Gastroesophageal sphincter (tissue), 4 donors: ENCODE measurements at places on chromosomes 11 and 22.

DNA sequence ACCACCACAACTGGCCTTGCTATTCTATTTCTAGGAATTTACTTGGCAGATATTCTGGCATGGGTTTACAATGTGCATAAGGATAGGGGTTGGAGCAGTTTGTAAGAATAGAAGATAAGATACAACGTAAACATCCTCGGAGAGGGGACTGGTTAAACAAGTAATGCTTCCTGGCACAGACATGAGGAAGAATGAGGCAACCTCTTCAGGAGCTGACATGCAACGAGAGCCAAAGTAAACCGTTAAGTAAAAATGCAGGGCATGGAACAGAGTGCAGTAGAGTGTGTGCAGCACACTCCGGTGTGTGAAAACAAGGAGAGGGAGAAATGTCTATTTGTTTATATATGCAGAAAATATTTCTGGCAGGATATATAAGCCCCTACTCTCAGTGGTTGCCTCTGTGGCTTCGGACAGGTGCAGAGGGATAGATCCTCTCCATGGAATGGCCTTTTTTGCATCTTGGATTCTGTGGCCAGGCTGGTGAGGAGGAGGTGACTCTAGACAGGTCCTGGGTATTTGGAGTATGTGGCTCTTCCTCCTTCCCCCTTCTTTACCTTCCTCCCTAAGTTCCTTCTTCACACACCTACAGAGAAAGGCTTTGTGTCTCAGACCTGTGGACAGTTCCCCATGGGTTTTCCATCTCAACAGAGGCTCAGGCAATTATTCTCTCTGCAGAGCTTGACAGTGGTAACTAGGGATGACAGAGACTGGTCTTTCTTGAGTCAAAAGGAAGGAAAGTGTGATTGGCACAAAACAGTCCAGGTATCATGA lies 2.5 kb downstream of the RAB36 start:
- no peaks in the 10 kb centered on the region for H3K27me3 ChIP-seq
- peak; percentile 21 for ATAC-seq
- no peak overlapping the region for H3K4me3 ChIP-seq
- no peak overlapping the region for H3K27ac ChIP-seq
- no peaks in the 10 kb centered on the region for H3K4me1 ChIP-seq
- H3K36me3 ChIP-seq: peaks cover 37% of the 10 kb centered on the region

GRCh38 chr11:132691848-132692550 lies 840.3 kb downstream of the OPCML start:
- H3K27ac ChIP-seq: no peak overlapping the region
- H3K27me3 ChIP-seq: no peaks in the 10 kb centered on the region
- H3K4me3 ChIP-seq: no peak overlapping the region
- no peaks in the 10 kb centered on the region for H3K4me1 ChIP-seq
- H3K36me3 ChIP-seq: no peaks in the 10 kb centered on the region

GRCh38 chr11:129286813-129287212 lies 88.8 kb upstream of the BARX2 start:
- H3K27ac ChIP-seq: no peak overlapping the region
- H3K4me1 ChIP-seq: no peaks in the 10 kb centered on the region
- peaks cover 33% of the 10 kb centered on the region for H3K27me3 ChIP-seq
- no peak for ATAC-seq
- H3K4me3 ChIP-seq: no peak overlapping the region
- H3K36me3 ChIP-seq: no peaks in the 10 kb centered on the region

- H3K27ac ChIP-seq: no peak overlapping the region
- H3K4me3 ChIP-seq: no peak overlapping the region
- no peak for ATAC-seq
- H3K4me1 ChIP-seq: no peaks in the 10 kb centered on the region
Measured at GRCh38 chr11:22339611-22340010, 1.4 kb downstream of the SLC17A6 start.

- H3K4me1 ChIP-seq: peaks cover 51% of the 10 kb centered on the region
- peak overlapping the region; percentile 27 for H3K4me3 ChIP-seq
- H3K36me3 ChIP-seq: no peaks in the 10 kb centered on the region
- ATAC-seq: no peak
- no peak overlapping the region for H3K27ac ChIP-seq
Measured at GRCh38 chr22:45006111-45006963, 3.5 kb downstream of the PHF21B start.

GRCh38 chr11:8321876-8322275 lies 58.2 kb upstream of the LMO1 start:
- no peaks in the 10 kb centered on the region for H3K27me3 ChIP-seq
- no peak overlapping the region for H3K27ac ChIP-seq
- H3K4me3 ChIP-seq: no peak overlapping the region

GRCh38 chr11:32597921-32598320 lies 14.3 kb downstream of the EIF3M start:
- peaks cover 5% of the 10 kb centered on the region for H3K4me1 ChIP-seq
- H3K4me3 ChIP-seq: no peak overlapping the region
- peaks cover 10% of the 10 kb centered on the region for H3K36me3 ChIP-seq
- no peak for ATAC-seq

- peaks cover 14% of the 10 kb centered on the region for H3K36me3 ChIP-seq
- peak; percentile 77 for ATAC-seq
- H3K4me1 ChIP-seq: no peaks in the 10 kb centered on the region
- no peaks in the 10 kb centered on the region for H3K27me3 ChIP-seq
Measured at GRCh38 chr11:126282361-126282735, 545 bp upstream of the TIRAP start.

DNA sequence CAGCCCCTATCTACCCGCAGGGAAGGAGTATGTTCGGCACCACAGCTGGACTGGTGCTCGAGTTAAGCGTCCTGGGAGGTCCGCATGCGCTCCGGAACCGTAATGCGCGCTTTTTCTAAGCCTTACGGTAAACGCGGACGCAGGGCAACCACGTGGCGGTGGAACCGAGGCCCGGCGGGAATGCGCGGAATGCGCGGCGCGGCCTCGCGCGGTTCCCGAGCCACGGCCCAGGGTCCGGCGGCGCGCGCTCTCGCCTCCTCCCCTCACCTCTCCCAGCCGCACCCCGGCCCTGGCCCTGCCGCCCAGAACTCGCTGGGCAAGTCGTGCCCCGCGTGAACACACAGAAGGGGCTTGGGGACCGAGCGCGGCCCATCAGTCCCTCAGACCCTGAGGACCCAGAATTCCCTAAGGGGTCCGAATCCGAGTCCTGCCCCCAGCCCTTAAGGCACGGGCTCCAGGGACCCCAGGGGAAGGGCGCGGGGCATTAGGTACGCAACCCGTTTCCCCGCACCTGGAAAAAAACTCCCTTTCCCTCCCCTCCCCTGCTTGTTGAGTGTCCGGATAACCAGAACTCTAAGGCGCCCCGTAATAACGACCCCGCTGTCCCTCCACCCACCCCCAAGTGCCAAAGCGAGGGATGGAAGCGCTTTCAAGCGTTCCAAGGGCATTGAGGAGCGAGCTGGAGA lies 4.3 kb upstream of the CCND1 start:
- peaks cover 60% of the 10 kb centered on the region for H3K4me1 ChIP-seq
- no peaks in the 10 kb centered on the region for H3K36me3 ChIP-seq
- peak overlapping the region; percentile 13 for H3K4me3 ChIP-seq
- ATAC-seq: peak; percentile 64

- ATAC-seq: no peak
- no peaks in the 10 kb centered on the region for H3K36me3 ChIP-seq
- no peaks in the 10 kb centered on the region for H3K27me3 ChIP-seq
- no peak overlapping the region for H3K27ac ChIP-seq
- H3K4me3 ChIP-seq: no peak overlapping the region
Measured at GRCh38 chr11:19168090-19168489, 33.7 kb downstream of the CSRP3 start.

- no peak for ATAC-seq
- H3K27me3 ChIP-seq: no peaks in the 10 kb centered on the region
- no peak overlapping the region for H3K27ac ChIP-seq
- H3K4me1 ChIP-seq: no peaks in the 10 kb centered on the region
Measured at GRCh38 chr22:47116426-47117341, 354.2 kb downstream of the TBC1D22A start.

GRCh38 chr11:103111400-103111799 lies 2.2 kb downstream of the DYNC2H1 start:
- H3K27me3 ChIP-seq: no peaks in the 10 kb centered on the region
- H3K36me3 ChIP-seq: no peaks in the 10 kb centered on the region
- no peak overlapping the region for H3K27ac ChIP-seq
- no peak overlapping the region for H3K4me3 ChIP-seq
- no peak for ATAC-seq

- no peak overlapping the region for H3K4me3 ChIP-seq
- no peak overlapping the region for H3K27ac ChIP-seq
- H3K4me1 ChIP-seq: no peaks in the 10 kb centered on the region
- H3K36me3 ChIP-seq: no peaks in the 10 kb centered on the region
- no peak for ATAC-seq
Measured at GRCh38 chr22:44580176-44581095, 82.4 kb upstream of the RTL6 start.

GRCh38 chr11:2708757-2709281 lies 9.0 kb upstream of the KCNQ1OT1 start:
- peak overlapping the region; percentile 89 for H3K27ac ChIP-seq
- ATAC-seq: peak; percentile 37
- no peaks in the 10 kb centered on the region for H3K36me3 ChIP-seq
- peaks cover 34% of the 10 kb centered on the region for H3K4me1 ChIP-seq

GRCh38 chr22:27120036-27120435 lies 462.6 kb downstream of the MIAT start:
- no peaks in the 10 kb centered on the region for H3K4me1 ChIP-seq
- H3K4me3 ChIP-seq: no peak overlapping the region
- H3K27ac ChIP-seq: no peak overlapping the region
- no peaks in the 10 kb centered on the region for H3K27me3 ChIP-seq

DNA sequence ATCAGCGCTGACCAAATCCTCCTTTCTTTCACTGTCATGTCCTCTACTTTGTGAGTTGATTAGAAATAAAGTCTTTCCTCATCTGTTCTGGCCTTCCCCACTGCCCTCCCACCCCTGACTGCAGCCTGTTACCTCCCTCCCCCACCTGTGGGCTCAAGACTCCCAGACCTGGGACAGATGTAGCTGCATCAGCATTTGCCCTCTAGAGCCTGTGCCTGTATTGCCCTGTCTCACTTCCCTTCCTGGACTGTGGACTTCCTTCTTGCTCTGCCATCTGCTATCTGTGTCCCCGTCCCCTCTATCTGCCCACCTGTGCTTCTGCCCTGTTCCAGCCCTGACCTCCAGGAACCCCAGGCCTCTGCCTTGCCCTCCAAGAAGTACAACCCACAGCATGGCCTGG lies 122.5 kb downstream of the GALNT18 start:
- H3K4me1 ChIP-seq: no peaks in the 10 kb centered on the region
- H3K4me3 ChIP-seq: no peak overlapping the region
- H3K36me3 ChIP-seq: no peaks in the 10 kb centered on the region
- ATAC-seq: no peak
- no peak overlapping the region for H3K27ac ChIP-seq

DNA sequence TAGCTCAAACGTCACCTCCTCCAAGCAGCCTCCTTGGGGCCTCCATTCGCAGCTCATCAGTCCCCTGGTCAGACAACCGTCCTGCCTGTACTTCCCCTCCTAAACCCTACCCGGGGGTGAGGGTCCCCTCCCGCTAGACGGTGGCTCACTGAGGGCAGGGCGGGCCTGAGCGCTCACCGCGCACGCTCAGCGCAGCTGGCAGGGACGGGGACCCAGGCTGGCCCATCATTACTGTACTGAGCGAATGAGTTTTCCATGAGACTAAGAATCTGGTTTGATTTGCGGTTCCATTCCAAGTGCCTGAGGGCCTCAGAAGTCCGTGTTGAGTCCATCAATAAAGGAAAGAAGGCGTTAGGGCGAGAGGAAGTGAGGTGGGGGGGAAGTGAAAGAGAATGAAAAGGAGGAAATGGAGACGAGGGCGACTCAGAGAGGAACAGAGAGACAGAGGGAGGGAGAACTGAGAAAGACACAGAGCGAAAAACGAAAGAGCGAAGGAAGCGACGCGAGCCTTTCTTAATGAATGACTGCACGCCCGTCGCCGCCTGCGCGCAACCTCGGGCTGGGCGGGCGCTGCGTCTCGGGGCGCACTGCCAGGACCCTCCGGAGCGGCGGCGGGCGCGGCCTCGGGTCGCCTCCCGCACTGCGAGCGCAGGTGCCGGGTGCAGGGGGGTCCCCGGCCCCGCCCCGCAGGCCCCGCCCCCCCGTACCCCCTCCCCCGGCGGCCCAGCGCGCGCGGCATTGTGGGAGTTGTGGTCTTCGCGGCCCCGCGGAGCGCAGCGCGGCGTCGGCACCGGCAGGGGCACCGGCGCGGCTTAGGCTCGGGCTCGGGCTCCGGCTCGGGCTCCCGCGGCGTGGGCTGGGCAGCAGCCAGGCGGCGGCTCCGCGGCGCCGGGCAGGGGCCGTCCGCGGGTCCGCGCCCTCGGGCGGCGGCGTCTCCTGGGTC lies at the start of gene ASPHD2:
ASPHD2 (plus strand) TSS at position 746 of the 943 bp plus-strand sequence. CDS start 4,356 bp downstream, outside the sequence.
- no peaks in the 10 kb centered on the region for H3K36me3 ChIP-seq
- H3K27me3 ChIP-seq: peaks cover 20% of the 10 kb centered on the region
- H3K4me3 ChIP-seq: peak within 1 kb of the TSS; percentile 19
- peaks cover 20% of the 10 kb centered on the region for H3K4me1 ChIP-seq
- ATAC-seq: peak; percentile 82
- peak within 1 kb of the TSS; percentile 62 for H3K27ac ChIP-seq

DNA sequence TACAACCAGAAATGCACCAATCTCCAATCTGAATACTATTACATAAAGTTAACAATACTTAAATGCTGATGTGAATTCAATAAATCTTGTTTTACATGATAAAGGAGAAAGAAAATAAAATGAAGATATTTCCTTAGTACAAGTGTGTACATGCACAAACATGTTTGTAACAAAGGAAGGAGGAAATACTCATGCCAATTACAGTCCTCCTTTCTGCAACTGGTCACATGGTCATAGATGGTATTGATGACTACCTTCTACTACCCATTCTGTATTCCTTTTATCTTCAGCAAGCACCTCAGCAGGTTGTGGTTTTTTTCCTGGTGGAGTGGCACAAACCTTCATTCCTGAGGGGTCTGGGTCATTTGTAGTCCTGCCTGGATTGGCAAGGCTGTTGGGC lies 214.2 kb upstream of the GUCY1A2 start:
- ATAC-seq: no peak
- H3K27ac ChIP-seq: no peak overlapping the region
- no peaks in the 10 kb centered on the region for H3K4me1 ChIP-seq
- H3K27me3 ChIP-seq: no peaks in the 10 kb centered on the region
- no peak overlapping the region for H3K4me3 ChIP-seq

DNA sequence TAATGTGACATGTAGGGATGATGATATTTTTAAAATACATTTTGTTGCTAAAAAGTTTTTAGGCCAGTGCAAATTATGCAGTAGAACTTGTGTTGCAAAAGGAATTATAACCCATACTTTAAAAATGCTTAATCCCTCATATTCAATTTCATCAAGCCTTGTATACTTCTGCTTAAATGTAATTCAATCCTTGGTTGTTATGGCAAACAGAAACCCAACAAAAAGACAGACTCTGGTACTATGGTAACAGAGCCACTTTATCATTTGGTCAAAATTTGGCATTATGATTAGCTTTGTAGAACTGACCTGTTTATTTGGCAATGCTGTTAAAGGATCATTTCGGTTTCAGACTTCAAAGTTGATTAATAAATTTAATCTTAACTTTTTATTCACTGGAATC lies 284.8 kb downstream of the TMEM135 start:
- no peak overlapping the region for H3K27ac ChIP-seq
- no peaks in the 10 kb centered on the region for H3K27me3 ChIP-seq
- no peak overlapping the region for H3K4me3 ChIP-seq
- H3K4me1 ChIP-seq: no peaks in the 10 kb centered on the region

GRCh38 chr11:79406376-79406775 lies 34.5 kb downstream of the TENM4 start:
- H3K36me3 ChIP-seq: no peaks in the 10 kb centered on the region
- no peak overlapping the region for H3K27ac ChIP-seq
- no peaks in the 10 kb centered on the region for H3K4me1 ChIP-seq
- ATAC-seq: no peak
- no peak overlapping the region for H3K4me3 ChIP-seq
